ENCODE measurements at places on chromosomes 3 and 15. TPM values are rescaled to one million over a fixed set of nuclear protein-coding genes. Genes with fewer than 3 reads are reported as not detected.

DNA sequence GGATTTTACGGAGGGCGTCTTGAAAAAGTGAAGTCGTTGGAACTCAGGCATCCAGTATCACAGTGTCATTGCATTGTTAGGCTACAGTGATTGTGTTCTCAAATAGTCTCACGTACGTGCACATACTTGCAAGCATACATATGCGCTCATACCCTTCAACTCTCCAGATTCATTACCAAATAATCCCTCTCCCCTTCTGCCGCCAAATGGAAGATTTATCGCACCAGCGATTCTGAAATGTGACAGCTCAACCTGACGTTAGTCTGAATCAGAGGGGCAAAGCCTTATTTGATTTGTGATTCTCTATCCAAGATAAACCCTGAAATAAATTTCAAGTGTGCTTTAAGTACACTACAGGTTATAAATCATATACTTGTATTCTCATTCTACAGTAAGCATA, 119.4 kb downstream of the GADL1 start:
- no peak for DNase-seq

GRCh38 chr3:194054961-194055360, 81.0 kb upstream of the HES1 start:
- DNase-seq: no peak

SLC28A2 gene
- not detected for total RNA-seq

DNA sequence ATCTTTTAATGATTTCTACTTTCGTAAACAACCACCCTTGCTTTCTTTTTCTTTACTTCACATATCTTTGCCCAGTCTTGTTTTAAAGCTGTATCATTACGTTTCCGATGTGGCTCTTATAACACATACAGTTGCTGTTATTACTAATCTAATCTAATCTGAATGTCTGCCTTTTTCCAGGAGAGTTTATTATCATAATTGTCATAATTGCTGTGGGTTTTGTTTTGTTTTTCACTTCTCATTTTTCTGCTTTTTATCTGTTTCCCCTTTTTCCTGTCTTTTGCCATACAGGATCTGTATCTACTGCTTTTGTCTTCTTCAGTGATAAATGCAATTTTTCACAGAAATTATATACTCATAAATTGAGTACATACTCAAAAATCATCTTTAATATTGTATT, 24.9 kb downstream of the HACL1 start:
- no peak for DNase-seq

DNA sequence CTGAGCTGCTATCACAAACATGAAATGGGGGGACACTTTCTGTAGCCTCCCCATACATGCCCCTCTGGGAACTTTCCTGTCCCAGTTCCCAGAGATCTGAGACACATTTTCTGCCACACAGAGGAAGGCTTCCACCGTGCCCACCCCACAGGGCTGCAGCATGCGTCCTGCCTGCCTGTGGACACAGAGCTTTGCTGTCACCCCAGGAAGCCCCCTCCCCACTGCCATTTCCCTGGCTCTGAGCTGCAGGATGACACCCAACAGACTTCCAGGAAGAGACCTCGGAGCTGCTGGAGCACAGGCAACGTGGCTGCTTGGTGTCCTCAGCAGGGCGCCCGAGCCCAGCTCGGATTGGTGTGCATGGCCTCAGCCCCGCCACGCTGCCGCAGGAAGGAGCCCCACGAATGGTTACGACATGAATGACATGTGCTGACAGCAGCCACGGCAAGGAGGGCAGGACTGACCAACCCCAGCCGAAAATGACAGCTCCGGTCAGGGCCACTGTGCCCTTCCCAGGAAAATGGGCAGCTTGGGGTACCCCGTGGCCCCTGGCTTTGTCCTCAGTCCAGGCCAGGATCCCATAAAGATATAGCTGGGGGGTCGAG, 81.3 kb downstream of the VGLL4 start:
- DNase-seq: no peak

- no peak for DNase-seq
Measured at GRCh38 chr3:174583396-174583795, 275.7 kb upstream of the NAALADL2 start.

DNA sequence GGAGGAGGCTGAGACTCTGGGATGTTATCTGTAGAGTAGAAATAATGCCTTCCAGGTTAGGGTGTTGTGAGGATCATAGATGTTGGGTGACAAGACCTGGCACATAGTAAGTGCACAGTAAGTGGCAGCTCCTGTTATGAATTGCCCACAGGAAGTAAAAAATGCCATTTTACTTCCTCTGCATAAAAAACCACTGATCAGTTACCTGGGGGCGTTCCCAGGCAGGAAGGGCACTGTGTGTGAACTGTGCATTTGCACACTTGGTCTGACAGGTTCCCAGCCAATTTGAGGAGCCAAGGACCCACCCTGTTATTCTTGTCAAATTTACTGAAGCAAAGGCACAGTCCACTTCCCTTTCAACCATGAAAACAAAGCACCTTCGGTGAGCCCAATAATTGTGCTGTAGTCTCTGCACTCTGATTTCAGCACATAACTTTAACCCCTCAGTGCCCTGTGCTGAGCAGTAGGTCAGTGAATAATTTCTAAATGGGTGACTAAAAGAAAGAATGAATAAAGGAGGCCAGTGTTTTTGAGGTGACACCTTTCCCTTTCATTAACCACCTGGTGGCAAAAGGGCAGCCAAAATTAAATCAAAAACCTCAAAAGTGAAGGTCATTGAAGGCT, 85.8 kb upstream of the ARHGEF3 start:
- DNase-seq: no peak

- DNase-seq: no peak
Measured at GRCh38 chr3:113534365-113534764, 2.0 kb downstream of the SIDT1 start.

DNA sequence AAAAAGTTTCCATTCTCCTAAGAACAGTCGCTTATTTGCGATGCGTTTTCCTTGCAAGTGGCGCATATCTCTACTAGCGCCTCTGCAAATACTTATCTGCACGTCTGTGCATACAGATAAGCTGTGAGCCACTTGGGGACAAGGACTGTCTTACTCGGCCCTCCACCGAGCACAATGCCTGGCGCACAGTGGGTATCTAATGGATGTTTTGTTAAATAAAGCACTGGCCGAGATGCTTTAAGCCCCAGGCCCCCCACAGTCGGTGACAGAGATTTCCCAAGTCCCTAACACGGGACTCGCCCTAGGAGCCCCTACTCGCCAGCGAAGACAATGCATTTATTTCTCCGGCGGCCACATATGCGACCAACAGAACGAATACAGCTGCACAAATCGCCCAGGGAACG, 503 bp downstream of the HLTF start:
- no peak for DNase-seq

GRCh38 chr3:25291481-25291905, 136.6 kb upstream of the RARB start:
- no peak for DNase-seq

- DNase-seq: no peak
Measured at GRCh38 chr15:41435037-41435786, 18.3 kb downstream of the RTF1 start.

- no peak for DNase-seq
Measured at GRCh38 chr15:30882849-30883433, 20.8 kb upstream of the FAN1 start.

DNA sequence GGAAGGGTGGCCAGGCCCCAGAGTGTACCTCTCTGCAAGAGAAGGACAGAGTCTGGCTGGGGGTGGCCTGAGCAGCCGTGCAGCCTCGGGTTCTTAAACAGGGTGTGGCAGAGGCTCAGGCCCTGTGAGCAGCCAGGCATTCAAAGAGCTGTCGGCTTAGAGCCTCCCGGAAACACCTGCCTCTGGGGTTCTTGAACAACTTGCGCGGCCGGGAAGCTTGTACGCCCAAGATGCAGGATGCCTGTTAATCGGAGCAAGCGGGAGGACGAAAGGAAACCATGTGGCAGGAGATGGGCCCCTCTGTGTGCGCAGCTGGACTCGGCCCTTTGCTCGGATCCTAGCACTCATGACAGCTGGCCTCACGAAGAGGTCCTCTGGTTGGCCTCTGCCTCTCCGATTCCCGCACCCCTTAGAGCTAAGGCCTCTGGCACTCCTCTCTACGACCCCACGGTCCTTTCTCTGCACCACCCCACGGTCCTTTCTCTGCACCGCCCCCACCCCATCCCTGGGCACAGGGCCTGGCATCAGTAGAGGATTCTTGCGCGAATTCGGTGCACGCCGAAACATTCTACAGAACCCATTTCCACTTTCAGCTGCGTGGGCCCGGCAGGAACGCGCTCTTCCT, 23.9 kb upstream of the TXNRD3 start:
- peak; percentile 14 for DNase-seq

- no peak for DNase-seq
Measured at GRCh38 chr15:95857124-95857757, 473.3 kb upstream of the NR2F2 start.

P3H2 gene
- total RNA-seq: 12.3 TPM

GRCh38 chr15:58432401-58432800, 610 bp downstream of the LIPC start:
- DNase-seq: no peak

DNA sequence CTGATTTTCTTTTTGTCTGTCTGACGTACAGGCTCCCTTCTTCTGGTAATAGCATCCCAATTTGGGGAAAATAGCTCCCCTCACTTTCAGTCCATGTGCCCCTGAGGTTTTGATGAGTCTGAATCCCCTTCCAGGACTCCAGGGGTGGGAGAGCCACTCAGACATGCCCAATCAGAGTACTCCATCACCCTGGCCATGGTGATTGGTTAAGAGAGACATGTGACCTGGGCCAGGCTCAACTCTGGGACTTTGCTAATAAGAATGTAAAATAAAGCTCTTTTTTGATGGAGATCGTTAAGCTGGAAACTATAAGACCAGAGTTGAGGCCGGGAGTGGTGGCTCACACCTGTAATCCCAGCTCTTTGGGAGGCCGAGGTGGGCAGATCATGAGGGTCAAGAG, 9.2 kb upstream of the MEF2A start:
- no peak for DNase-seq

- DNase-seq: no peak
Measured at GRCh38 chr15:48522123-48522522, 123.4 kb downstream of the FBN1 start.

GRCh38 chr3:100603469-100603868, 5.9 kb upstream of the ADGRG7 start:
- no peak for DNase-seq

DNA sequence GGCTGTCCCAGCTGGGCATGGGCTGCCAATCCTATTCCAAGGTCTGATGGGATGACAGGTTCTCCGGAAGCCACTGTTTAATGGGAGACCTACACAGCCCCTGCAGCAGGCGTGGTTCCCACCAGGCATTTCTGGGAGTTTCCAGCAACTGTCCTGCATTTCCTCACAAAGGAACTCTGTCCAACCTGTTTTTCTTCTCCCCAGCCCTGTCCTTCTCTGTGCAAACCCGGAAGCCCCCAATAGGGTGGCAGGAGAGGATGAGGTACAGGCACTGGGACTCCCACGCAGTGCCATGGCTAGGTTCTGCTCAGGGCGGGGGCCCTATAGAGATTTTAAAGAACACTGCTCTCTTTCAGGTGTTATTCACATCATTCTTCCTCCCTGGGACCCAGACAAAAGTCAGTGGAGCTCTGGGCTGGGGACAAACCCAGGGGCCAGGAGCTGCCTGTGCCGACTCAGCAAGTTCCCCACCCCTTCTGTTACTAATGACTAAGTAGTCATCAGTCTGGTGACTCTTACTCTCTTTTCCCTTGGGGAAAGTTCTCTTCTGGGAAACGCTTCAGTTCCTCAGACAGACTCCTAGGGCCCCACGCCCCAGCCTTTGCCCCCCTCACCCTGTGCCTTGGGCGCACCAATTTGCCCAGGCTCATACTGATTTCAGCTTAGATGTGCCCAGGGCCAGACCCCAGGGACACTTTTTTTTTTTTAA, 97.7 kb downstream of the CD47 start:
- DNase-seq: no peak

DNA sequence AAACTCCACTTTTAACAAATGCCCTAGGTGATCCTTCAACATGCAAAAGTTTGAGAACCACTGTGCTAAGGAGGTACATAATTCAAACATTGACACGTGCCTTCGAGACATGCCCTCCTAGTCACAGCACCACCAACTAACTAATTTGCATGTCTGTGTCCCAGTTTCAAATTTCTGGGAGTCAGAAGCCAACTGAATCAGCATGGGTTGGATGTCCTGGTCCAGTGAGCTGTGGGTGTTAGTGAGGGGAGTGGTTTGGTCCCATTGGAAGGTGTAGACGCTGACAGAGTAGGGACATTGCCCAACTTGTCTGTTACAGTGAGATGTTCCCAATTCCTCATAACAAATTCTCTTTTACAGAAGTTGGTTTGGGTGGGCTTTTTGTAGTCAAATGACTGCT, 67.3 kb upstream of the ADPGK start:
- no peak for DNase-seq

BSN gene
- 0.33 TPM for total RNA-seq

IL20RB gene
- 2.2 TPM for total RNA-seq

GRCh38 chr15:78457101-78457500, 19.1 kb downstream of the IREB2 start:
- no peak for DNase-seq
